Stimulated activated CD4-positive, alpha-beta T cell treated with anti-CD3 and anti-CD28 coated beads, Interleukin-2, amount 100 ng/mL, for 48 hours (primary cell): ENCODE measurements at places on chromosomes 1 and 21.

DNA sequence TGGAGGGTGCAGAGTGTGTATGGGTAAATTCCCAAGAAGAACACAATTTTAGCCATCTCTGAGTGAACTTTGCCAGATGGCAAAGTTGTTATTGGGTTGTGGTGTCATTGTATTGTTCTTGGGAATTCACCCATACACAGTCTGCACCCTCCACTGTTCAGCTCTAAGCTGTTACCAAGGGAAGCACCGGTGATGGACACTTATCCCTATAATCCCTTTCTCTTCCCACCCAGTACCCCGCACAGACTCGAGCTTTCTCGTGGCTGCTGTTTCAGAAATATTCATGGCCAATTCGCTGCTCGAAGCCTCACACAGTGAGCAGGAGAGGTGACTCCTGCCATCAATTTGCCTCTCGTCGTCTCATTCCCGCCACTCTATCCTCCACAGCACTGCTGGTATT is 95.7 kb upstream of the PALMD start:
- DNase-seq, result no peak

GRCh38 chr1:205537386-205538018 is 33.0 kb downstream of the CDK18 start:
- no peak for DNase-seq

- no peak for DNase-seq
Observed at GRCh38 chr1:156124557-156125483, 10.3 kb downstream of the LMNA start.

- no peak for DNase-seq
Observed at GRCh38 chr1:72586023-72586685, 303.8 kb upstream of the NEGR1 start.

DNA sequence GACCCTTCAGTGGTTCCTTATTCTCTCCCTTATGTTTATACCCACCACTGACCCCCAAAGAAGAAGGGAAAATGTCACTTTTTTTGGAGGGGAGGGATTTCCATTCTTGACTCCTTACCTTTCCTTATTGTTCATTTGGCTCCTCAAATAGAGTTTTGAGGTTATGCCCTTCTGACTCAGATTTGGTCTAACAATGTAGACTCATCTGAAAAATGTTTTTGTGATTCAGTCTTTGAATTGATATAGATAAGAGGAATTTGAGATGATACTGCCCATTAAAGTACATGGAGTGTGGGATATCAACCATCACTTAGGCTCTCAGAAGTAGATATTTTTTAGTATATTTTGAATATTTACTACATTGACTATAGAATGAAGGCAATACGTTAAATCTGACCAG is 16.1 kb downstream of the USP1 start:
- no peak for DNase-seq

DNA sequence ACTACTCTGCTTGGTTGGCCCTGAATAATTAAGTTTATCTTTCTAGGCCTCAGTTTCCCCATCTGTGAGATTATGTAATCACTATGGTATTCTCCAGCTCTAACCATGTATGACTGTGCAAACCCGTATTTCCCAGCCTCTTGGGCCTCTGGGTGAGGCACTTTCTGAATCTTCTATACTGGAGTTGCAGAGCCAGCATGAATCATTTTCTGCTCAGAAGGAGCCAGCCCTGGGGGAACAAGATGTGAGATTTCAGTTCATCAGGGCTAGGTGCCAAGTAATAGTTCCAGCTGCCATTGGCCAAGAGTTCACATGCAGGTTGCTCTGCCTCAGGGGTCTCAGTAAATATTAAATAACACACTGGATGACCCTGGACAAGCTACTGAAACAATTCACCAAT is 47.7 kb upstream of the USP24 start:
- no peak for DNase-seq

- DNase-seq, result no peak
Observed at GRCh38 chr1:211036381-211037060, 97.4 kb downstream of the KCNH1 start.

DNA sequence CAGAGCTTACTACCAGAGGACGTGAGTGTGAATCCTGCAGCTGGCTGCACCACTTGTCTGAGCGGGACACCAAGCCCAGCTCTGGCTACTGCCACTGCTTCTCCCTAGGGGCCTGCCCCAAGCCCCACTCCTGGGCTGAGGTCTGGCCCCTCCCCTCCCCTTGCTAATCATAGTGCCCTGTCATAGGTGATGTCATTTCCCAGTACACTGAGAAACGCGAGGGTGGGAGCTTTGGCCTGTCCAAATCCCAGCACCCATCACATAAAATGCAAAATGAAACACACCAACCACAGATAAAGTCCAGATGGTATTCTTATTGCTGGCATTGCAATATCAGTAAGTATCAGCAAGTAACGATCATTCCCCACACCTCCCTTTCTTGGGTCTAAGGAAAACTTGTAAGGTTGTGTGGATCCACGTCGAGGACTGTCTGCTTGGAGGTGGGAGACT is 77.7 kb downstream of the TOMM20 start:
- no peak for DNase-seq

DNA sequence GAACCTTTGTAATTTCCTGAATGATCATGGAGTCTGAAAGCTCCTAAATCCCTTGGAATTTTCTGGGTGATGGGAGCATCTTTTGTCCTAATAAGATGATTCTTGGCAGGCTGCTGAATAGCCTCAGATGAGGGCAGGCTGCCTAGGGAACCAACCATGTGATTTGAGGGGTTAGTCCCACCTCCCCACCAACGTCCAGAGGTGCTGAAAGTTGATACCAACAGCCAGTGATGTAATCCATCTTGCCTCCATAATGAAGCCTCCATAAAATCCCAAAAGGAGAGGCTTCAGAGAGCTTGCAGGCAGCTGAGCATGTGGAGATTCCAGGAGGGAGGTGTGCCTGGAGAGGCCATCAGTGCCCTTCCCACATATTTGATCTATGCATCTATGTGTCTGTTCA is 43.7 kb downstream of the GTF2B start:
- DNase-seq, result no peak

GRCh38 chr21:42388740-42389448 is 7.0 kb downstream of the TMPRSS3 start:
- DNase-seq, result no peak

DNA sequence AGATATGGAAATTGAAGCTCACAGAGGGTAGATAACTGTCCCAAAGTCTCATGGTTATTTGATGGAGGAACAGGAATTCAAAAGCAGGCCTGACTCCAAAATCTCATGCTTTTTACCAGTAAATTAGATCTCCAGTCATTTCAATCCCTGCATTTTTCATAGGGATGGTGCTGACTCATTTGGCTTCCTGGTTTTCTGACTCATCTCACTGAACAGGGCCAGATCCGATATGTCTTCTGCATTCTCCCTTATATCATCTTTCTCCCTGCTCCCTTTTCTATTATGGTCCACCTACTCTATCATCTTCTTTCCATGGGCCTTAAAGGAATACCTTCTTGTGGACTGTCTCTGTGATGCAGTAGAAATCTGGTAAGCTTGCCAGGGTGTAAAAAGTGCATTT is 187.2 kb downstream of the FGGY start:
- no peak for DNase-seq

- no peak for DNase-seq
Observed at GRCh38 chr1:245606157-245606725, 451.5 kb downstream of the KIF26B start.

- DNase-seq, result no peak
Observed at GRCh38 chr21:41636636-41637630, 129.0 kb upstream of the TMPRSS2 start.

- DNase-seq, result no peak
Observed at GRCh38 chr1:26478159-26478558, 5.9 kb downstream of the HMGN2 start.

DNA sequence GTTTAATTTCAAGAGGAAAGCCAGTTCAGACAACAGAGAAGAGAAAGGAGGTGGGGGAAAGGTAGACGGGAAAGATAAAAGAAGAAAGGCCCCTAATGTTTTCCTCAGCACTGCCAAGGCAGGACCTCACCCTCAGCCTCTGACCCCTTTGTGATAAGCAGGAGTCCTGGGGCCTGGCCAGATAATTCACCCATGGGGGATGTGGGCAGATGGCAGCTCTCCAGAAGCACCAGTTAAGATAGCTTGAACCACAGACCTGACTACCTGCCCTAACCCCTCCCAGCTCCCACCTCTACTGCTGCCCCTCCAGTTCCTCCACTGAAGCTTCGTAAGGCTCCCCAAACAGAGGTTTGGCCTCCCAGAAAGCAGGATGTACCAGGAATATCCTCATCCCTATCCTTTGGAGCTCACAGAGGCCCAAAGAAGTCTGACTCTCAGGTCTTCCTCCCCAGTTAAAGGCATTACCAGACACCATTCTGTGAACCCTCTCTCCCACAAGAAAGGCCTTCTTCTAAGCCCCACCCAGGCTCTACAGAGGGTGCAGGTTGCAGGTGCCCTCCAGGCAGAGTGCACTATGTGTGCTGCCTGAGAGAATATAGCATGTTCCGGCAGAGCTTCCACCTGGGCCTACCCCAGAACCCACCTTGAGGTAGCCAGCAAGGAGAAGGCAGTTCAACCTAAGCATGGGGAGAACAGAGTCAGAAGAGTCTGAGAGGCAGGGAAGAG is 9.2 kb upstream of the SNAPIN start:
- DNase-seq, result no peak

DNA sequence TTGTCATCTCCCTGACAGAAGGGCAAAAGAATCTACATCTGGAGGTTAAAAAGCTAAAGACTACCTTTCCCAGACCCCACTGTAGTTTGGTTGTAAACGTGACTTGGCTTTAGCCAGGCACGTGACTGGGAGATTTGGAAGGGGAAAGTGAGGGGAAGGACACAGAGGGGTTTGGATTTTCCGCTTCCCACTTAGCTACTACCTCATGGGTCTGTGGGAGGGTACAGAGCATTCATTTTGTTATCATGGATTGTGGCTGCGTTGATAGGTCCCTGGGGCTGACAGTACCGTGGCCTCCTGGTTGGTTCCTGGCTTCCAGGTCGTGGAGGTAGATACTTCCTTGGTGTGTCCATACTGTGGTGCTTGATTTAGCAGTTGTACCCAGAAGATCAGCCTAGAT is 2.6 kb downstream of the CHD1L start:
- DNase-seq, result no peak

DNA sequence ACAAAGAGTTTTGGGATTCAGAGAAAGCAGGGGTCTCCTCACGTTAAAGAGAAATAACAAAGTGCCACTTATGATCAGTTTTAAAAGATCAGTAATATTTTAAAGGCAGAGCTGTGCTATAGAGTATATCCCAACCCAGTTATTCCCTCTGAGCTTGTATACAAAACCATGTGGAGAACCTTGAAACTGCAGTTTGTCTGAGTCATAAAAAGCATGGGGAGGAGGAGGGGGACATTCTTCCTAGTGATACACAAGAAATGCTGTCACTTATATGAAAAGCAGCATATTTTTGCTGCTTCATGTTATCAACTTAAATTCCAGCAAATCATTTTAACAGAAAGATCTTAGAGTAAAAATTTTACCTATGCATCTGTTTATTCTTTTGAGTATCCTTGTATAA is 244.5 kb downstream of the GPR52 start:
- DNase-seq, result no peak

DNA sequence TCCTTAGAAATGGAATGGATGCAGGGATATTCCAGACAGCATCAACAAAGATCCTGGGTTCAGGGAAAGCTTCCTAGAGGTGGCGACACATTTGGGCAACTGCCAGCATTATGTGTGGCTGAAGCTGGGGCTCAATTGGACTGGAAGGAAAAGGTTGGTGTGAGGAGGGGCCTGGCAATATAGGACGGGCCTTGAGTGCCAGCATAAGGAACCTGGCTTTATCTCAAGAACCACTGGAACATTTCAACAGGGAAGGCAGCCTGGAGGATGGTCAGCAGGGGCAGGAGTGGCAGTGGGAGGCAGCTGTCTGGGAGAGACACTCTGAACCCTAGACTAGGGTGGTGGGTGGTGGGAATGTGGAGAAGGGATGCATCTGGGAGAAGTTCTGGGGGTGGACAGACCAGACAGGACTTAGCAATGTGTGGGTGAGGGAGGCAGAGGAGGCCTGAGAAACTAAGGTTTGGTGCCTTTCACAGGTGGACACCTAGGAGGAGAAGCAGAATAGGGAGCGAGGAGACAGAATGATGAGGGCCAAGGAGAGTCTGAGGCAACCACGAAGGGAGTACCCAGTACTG is 3.5 kb downstream of the SH3BGRL3 start:
- DNase-seq, result no peak

DNA sequence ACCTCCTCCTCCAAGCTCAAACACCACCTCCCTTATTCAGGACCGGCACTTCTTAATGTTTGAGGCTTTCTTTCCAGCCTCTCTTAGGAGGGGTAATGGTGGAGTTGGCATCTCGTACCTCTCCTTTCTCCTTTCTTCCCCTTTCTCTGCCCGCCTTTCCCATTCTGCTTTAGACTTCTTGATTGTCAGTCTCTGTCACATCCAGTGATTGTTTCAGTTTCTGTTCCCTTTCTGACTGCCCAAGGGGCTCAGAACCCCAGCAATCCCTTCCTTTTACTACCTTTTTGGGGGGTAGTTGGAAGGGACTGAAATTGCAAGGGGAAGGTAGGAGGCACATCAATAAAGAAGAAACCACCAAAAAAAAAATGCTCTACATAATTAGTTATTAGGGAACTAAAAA is 5.6 kb downstream of the ELK4 start:
- DNase-seq, result no peak

DNA sequence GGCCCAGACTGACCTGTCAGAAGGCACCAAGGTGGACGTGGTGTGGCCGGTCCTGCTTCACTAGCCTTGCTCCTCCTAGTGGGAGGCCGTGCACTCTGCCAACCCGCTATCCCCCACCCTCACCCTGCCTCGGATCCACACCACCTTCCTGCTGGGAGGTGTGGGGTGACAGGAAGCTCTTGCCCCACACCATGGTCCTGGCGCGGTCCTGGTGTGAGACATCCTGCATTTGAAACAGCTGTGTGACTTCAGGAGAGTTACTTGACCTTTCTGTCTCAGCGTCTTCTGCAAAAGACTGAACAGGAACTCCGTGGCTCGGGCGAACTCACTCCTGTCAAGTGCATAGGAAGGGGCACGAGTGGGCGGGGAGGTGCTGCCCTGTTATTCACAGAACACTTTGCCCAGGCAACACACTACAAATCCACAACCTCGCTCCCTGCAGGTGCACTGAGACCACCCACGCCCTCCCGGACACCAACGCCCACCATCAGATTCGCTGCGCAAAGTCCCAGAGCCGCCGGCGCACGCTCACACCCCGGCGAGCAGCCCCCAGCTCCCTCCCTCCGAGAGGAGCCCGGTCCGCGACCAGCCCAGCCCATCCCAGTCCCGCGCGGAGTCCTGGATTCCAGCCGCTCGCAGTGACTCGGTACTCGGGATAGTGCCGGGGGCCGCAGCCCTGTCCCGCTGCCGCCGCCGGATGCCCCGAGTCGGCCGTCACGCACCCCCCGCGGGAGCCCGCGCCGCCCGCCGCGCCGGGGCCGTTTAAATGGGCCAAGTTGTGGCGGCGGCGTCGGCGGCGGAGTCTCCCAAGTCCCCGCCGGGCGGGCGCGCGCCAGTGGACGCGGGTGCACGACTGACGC is at the start of gene SAMD11:
Gene SAMD11, plus strand, starts transcription at position 793 of the 860 bp plus-strand sequence. CDS start 509 bp downstream, outside the sequence.
- DNase-seq, result peak; percentile 46
